OCI-M1 (cell line): ENCODE measurements at places on chromosomes 2 and 18.
A peak's percentile ranks its signal among the peaks of the same experiment; 100 is the strongest.

DNA sequence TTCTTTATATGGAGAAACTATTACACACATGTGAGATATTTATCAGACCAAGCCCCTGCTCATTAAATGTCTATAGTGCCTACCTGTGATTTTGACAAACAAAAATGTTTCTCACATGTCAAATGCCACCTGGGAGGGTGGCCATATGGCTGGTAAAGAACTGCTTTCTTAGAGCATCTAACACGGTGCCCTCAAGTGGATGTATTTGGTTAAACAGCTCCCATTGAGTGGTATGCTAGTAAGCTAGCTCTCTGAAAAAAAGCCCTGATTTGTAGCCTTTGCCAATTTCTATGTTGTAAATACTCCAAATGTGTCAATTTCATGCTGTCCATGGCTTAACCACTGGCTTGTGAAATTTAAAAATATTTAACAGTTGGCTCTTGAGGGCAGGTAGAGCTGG is 94.6 kb downstream of the PMAIP1 start:
- DNase-seq, result peak; percentile 44

GRCh38 chr18:13447621-13448334 is 229.2 kb downstream of the LDLRAD4 start:
- no peak for DNase-seq

DNA sequence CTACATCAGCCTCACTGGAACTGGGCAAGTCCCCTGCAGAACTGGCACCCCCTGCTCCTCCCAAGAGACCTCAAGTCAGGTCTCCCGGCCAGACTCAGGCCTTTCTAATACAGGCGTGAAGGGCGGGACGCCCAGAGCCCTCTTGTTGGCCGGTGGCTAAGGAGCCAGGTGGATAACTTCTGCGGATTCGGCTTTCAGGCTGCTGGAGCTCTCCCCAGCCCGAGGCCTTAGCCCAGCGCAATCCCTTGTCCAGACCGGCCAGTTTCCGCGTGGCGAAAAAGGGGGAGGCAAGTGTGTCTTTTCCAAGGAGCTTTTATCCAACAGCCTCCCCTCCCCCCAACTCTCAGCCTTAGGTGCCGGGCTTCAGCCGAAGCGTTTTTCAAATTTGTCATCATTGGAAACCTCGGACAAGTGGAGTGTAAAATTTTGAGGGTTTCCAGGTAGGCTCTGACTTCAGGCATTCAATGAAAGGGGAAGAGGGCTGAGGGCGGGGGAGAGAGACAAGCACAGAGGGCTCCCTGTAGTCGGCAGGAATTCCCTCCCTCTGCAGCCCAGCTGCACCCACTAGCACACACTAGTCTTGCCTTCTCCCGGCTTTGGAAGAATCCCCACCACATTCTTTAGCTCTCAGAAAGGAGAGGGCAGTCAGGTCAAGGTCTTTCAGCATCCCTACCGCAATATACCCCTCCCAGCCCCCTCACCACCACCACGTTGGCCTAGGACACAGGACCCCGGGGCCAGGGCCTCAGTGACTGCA is 9.5 kb upstream of the SATB2 start:
- no peak for DNase-seq

- no peak for DNase-seq
Observed at GRCh38 chr2:186984481-186984880, 135.5 kb upstream of the ZSWIM2 start.

- DNase-seq, result no peak
Observed at GRCh38 chr2:28224648-28225472, 167.8 kb upstream of the FOSL2 start.

GRCh38 chr2:25251071-25251421 is 82.7 kb upstream of the POMC start:
- DNase-seq, result peak; percentile 38

- DNase-seq, result no peak
Observed at GRCh38 chr2:101130081-101130480, 21.1 kb downstream of the TBC1D8 start.

DNA sequence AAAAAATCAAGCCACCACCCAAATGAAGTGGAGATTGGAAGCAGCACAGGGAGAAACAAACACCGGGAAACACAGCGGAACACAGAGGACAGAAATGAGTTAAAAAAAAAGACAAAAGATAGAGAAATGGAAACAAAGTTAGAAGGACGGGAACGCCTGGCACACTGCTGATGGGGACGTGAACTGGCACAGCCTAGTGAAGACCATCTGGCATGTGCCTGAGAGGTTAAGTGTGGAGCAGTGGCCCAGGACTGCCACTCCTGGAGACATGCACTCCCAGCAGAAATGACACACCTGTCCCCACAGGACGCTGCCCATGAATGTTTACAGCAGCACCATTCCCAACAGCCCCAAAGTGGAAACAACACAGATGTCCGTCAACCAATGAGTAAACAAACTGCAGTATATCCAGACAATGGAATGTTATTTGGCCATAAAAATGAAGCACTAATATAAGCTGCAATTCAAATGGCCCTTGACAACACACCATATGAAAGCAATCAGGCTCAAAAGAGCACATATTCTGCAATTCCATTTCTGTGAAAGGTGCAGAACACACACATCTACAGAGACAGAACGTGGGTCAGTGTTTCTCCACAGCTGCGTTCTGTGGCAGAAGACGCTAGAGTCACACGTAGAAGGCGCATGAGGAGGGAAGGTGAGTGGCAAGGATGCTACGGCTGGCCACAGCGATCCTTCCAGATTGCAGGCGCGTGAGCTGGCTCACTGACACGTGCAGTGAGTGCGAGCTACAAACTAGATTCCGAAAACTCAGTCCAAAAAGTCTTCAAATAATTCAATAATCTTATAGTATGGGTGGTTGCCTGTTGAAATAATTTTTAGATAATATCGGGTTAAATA is 24.6 kb downstream of the THAP4 start:
- no peak for DNase-seq

DNA sequence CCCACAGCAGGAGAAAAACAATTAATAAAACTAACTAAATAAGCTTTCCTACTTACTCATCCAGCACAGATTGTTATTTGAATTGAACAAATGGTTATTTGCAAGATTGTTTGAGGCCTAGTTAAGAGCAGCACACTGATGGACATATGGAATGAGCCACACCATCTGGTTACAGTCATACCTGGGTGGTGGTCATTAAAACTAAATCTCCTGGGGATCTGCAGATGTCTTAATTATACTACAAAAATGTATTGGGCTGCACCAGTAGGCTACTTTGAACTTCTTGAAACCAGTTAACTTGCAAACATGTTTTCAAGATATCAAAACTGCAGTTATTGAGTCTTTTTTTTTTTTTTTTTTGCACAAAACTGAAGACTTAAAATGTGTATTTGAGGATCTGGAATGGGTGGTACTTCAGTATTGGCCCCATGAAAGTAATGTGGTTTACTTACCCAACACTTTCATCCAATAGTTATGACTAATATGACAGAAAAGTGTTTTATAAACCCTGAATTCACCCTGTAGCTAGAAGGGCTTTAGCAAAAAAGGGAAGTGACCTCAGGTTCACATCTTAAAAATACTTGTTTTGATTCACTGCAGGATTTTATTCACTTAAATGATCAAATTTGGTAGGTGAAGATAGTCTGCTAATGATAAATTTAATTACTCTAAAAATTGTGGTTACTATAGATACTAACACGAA is 10.8 kb downstream of the AGFG1 start:
- DNase-seq, result peak; percentile 60

DNA sequence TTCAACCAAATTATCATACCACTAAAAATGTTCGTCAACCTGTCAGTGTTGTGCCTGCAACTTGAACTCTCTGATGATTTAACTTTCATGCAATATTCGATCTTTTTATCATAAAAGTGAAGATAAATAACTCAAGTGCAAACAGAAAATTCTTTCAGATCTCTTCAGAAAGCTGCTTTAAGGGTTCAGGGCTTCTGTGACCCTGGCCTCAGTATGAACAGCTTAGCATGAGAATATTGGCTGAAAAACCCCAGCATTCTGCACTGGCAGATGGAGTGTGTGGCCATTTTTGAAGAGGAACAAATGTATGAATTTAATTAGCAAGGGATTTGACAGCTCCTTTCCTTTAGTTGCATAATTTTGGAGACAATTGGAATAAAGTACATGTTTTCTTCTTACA is 851.4 kb upstream of the SOX11 start:
- DNase-seq, result no peak

- peak; percentile 77 for DNase-seq
Observed at GRCh38 chr18:29123706-29124530, 947.0 kb upstream of the CDH2 start.

DNA sequence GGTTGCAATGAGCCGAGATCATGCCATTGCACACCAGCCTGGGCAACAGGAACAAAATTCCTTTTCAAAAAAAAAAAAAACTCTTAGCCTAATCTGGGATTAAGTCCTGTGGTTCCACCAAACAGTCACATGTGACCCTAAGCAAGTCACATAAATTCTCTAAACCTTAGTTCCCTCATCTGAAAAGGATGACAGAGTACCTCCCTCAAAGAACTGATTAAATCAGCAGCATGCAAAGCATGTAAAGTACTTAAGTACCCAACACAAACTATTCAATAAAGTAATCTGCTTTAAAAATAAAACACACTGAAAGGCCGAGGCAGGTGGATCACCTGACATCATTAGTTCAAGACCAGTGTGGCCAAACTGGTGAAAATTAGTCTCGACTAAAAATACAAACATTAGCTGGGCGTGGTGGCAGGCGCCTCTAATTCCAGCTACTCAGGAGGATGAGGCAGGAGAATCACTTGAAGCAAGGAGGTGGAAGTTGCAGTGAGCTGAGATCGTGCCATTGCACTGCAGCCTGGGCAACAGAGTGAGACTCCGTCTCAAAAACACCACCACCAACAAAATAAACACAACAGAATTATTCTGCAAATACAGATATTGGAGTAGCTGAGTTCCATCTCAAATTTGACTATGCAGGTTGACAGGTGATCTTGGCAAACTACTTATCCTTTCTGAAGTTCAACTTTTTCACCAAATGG is 7.0 kb downstream of the USP34 start:
- peak; percentile 59 for DNase-seq

DNA sequence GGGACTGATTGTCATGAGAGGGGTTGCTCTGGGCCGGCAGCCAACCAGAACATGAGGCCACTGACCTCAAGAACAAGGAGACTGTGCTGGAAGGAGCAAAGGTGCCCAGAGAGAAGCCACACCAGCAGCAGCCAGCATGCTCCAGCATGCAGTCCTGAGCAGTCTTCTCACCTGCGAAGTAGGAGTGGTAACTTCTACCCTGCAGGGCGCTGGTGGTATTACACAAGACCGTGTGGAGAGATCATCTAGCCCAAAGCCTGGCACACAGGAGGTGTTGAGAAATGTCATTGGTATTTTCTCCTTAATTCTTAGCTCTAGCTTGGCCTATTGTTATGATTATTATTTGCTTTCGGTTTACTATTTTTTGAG is 132.7 kb downstream of the TSN start:
- DNase-seq, result peak; percentile 44

DNA sequence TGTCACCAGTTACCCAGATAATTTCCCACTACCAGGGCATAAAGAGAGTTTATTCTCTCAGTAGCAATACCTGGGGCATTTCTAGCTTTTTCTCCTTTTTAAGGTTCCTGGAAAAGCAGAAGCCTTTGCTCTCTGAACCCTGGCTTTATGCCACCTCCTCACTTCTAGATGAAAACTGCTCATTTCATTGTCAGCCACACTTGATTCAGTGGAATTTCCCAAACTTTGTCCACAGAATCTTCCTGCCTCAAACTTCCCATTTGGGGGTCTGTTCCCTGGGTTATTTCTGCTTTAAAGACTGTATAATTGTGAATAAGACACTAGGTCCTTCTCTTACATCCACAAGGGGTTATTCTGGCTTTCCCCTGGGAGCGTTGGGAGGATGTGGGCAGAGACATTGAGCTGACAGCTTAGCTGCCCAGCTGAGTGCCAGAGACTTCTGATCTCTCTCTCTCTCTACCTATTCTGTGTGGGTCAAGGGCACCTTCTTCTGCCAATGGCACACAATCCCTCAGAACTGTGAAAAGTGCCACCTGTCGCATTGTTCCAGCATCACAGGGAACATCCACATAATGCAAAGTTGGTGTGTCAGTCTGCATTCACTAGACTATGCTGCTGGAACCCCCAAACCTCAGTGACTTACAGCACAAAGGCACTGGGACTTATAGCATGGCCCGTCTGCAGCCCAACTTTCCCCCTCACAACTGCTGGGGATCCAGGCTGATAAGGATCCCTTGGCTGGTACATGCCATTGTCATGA is 19.9 kb upstream of the NRP2 start:
- DNase-seq, result no peak

DNA sequence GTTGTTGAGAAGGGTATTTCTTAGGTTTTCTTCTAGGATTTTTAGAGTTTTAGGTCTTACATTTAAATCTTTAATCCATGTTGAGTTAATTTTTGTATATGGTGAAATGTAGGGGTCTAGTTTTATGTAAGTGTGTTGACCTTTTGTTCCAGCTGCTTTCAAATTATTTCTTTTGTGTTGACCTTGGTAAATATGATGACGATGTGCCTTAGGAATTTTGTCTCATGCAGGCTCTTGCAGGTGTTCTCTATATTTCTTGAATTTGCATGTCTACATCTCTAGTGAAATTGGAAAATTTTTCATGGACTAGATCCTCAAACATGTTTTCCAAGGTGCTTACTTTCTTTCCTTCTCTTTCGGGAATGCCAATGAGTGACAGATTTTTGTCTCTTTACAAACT is 1609.3 kb upstream of the ZEB2 start:
- DNase-seq, result no peak

GRCh38 chr2:64277101-64277849 is 133.1 kb upstream of the PELI1 start:
- no peak for DNase-seq

- DNase-seq, result no peak
Observed at GRCh38 chr2:62524293-62524941, 18.4 kb upstream of the TMEM17 start.

DNA sequence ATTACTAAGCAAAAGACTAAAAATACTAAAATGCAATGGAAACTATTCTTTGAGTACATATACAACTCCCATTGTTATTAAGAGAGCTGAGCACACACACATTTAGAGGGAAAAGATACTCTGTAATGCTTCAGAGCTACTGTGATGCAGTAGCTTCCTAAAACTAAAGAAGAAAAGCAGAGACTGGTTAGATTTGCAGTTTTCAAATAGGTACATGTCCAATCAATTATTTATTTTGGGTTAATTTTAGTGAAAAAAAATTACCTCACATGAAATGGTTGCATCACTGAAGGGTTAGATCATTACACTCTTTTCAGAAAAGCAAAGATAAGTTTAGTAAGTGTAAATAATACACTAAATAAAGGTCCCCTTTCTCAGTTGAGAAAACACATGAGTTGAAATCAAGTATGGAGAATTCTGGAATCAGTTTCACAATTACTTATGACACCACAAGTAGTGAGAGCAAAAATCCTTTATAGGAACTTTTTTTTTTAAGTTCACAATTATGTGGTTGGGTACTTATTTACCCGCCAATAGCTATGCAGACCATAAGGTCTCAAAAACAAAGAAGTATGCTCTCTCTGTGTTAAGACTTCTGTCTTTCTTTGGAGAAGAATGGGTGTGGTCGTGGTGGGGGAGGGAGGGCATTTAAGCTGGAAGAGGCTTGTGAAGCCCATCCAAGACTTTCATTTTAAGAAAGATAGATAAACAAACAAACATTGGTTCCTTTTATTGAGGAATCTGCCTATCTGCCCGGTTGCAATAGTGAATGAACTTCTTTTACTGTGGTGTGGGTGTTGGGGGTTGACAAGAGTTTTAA is 25.3 kb upstream of the SERTAD2 start:
- peak; percentile 59 for DNase-seq

- DNase-seq, result no peak
Observed at GRCh38 chr2:197805715-197806633, 1.6 kb downstream of the PLCL1 start.
